Suppressor macrophage (primary cell): ENCODE measurements at places on chromosomes 12 and 14.

GRCh38 chr14:95695913-95696312 is 9.7 kb downstream of the TCL1B start:
- no peak for DNase-seq

- no peak for DNase-seq
These were observed 142.4 kb downstream of the PLCZ1 start for GRCh38 chr12:18595412-18595811.

DNA sequence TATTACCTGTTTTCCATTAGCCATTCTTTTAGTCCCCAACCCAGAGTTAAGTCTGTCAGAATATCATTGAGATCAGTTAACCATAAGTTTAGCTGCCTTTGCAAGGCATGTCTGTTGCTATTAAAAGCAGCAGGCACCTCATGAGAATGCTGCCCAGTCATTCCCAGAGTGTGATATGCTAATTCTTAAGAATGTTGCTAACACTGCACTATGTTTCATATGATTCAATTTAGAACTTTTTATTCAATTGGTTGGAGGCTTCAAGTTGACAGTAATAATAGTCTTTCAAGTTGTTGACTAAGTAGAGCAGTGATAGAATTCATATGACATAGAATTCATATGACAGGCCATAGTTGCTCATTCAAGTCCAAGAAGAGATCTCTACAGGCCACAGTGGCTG is 292.3 kb downstream of the FUT8 start:
- no peak for DNase-seq

DNA sequence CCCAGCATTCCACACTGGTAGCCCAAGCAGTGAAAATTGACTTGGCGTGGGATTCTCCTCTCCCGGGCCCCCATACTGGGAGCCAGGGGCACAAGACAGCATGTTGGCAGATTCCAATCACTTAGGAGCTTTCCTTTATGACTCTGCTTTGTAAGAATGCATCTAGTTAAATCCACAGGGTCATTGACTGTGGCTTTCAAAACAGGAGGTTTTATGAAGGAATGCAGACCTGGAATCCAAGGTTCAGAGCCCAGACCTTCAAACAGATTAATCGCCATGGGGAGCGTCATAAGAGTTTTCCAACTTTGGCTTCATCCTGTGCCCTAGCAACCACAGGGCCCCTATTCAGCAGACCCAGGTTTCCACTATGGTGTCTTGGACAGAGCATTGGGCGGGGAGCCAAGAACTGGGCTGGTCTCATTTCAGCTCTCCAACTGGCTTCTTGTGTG is 76.4 kb upstream of the RMST start:
- DNase-seq: no peak

DNA sequence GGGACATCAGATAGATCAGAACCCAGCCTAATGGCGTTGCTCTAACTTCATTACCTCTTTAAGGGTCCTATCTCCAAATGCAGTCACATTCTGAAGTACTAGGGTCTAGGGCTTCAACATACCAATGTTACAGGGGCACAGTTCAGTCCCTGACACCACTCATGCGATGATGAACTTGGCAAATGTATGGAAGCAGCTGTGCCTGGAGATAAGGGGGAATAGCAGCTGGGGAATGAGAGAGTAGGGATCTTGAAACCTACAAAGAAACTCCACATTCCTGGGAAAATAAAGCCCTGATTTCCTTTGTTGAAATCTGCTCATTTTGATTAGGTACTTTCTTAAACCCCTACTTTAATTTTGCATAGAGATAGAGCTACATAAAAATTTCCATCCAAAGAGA is 20.5 kb upstream of the TMCC3 start:
- DNase-seq: no peak

DNA sequence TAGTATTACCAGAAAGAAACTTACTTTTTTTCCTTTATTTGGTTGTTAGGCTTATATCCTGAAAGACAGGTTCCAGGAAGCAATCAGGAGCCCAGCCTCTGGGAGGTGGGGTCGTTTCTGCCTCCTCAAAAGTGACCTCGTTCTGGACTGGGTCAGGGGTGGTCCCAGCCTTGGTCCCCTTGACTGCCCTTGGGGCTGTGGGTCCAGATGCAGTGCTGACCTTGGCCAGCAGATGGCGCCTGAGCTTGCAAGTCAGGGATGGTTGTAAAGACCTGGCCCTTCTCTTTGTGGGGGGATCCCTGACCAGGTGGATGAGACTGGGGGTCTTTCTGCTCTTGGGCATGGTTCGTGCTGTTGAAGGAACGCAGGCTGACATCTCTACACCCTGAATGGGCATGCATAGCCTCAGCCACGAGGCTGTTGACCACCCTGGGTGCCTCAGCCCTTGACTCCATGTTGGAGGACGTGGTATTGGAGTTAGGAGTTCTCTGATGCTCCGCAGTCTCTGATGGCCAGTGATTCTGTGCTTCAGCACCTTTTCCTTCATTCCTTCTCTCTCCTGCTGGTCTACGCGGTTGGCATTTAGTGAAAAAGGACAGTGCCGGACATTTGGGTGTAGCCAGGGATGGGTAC is 62.4 kb downstream of the ADCK1 start:
- DNase-seq: peak; percentile 80

GRCh38 chr12:110841007-110841406 is 5.8 kb upstream of the CCDC63 start:
- no peak for DNase-seq

GRCh38 chr12:23533265-23533664 is 416.2 kb downstream of the SOX5 start:
- no peak for DNase-seq

DNA sequence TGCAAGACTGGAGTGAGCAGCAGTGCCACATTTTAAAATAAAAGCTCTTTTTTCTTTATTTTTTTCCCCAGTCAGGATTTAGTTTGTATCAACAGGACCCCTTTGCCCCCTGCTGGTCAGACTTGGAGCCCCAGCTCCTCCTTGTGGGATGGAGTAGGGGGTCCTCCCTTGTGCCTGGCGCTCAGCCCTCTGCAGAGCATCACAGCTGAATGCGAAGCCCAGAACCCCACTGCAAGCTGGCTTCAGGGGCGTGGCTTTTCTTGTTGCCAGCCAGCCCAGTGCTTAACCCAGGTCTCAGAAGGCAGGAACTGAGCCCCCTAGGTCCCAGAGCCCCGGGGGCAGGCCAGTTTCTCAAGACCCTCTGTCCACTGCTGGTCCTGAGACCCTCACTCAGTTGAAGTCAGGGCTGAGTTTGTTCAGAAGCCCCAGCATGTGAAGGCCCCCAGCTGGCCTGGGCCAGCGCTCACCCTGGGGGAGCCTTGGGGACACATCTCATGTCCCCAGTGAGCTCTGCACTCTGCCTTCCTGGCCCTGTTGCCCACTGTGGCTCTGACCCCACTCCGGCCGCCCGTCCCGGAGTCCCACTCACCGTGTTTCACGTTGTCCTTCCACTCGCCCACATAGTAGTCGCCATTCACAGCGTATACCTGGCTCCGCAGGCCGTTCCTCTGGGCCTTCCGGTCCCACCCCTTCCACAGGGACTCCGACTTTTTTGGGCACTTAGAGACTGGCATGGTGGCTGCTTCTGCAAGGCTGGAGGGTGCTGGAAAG is 519 bp downstream of the MORN3 start:
- peak; percentile 21 for DNase-seq

- peak; percentile 14 for DNase-seq
These were observed 211.1 kb upstream of the DAAM1 start for GRCh38 chr14:58977366-58977765.

DNA sequence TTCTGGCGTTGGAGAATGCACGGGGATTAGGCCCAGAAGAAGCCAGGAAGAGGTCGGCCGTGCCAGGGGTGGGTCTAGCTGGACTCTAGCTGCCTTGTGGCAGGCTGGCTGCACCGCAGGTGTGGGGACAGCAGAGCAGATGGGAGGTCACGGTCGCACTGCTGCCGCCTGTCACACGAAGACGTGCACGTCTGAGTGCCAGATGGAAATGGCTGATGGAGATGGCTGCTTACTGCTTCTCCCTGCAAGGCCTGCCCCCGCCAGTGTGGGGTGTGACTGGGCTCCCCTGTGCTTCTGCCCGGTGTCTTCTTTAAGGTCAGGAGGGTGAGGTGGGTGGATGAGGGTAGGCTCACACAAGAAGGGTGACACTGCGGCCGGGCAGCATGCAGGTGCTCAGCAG is 79.0 kb downstream of the MOK start:
- DNase-seq: no peak

DNA sequence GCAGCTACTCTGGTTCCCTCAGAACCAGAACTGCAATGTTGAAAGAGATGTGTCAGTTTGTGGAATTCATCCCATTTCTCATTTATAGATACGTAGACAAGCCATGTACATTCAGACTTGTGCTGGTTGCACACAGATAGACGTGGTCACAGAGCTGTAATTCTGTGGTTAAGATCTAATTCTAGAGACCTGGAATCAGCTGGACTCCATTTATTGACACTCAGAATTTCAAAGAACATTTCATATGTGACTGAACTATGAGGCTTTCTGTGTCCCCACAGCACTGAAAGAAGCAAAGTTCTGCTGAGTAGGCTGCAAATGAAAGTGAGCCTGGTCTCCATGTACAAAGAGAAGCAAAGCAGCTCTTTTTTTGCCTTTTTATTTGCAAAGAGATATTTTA is 220.2 kb upstream of the NAV3 start:
- DNase-seq: no peak

GRCh38 chr14:93655078-93655750 is 133.1 kb downstream of the PRIMA1 start:
- peak; percentile 84 for DNase-seq

DNA sequence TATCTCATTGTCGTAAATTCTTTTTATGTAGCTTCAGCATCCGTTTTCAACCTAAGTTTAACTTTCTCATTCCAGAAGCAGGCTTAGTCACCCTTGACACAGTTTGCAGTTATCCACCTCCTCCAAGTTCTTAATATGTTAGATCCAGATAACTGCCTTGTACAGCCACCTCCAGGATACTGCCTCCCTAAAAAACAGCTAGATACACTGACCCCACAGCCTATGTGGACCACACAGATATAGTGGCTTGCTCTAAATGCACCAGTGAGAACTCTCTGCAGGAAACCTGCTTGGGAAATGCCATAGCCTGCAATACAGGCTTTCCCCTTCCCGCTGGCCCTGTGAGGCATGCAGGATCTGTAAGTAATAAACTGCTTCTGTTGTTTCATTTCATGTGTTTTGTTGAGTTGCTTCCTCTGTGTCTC is 11.1 kb upstream of the RTL1 start:
- DNase-seq: no peak

DNA sequence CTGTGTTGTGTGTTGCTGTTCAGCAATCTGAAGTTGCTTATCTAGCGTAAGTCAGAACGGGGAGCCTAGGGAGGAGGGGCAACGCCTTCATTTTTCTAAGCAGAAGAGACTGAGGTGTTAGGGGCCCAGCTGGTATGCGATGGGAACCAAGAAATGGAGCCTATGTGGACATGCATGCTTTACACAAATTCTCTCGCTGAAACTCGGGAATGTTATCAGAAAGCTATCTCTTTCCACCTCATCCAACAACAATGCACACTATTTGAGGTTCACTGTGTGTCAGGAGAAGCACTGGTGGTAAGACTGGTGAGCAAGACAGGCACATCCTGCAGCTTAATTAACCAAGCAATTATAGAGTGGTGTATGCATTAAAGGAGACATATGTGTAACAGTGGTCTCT is 89.7 kb downstream of the NRXN3 start:
- DNase-seq: no peak

DNA sequence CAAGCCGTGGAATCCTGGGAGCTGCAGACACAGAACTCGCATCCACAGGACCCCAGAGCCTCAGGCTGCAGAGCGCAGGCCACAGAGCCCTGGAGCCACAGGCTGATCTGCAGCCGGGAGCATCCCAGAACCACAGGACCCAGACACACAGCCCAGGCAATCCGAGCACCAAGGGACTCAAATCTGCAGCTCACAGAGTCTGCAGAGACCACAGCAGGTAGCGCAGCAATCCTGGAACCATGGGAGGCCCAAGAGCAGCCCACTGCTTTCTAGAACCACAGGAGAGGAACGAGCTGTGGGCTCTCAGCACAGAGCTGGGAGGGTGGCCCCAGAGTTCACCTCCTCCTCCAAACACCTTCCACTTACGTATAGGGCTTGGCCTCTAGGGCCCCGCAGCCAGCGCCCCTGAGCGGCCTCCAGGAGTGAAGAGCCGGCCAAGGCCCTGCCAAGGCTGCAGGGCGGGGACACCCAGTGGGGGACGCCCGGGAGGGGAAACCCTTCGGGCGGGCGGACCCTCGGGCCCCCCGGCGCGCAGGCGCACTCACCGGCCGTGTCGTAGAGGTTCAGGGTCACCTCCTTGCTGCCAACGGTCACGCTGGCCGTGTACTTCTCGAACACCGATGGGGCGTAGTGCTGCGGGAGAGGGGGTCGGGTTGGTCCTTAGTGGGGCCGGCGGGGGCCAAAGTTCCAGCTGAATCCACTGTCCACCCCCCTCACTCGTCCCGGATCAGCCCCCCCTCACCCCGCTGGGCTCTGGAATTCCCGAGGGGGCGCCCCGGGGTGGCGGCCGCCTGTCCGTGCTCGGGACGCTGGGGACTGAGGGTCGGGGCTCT is 665 bp downstream of the RHOF start:
- DNase-seq: peak; percentile 38

- peak; percentile 51 for DNase-seq
These were observed 603 bp downstream of the PABPN1 start for GRCh38 chr14:23321572-23322547.

DNA sequence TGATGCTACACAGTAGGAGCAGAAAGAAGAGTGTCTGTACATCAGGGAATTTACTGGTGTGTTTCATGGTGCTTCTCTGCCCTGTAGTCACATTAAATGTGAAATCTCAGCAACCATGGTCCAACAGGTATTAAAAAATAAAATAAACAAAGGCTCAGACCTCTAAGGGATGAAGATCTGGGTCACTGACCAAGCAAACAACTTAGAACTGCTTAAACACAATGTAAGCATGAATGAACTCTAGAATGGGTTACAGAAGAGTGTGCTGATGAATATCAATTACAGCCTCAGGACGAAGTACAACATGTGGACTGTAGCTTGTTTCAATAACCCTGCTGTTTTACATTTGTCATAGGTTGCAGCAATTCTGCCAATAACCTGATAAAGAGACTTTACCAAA is 47.4 kb downstream of the SLC35F4 start:
- DNase-seq: no peak

- DNase-seq: no peak
These were observed 128.5 kb downstream of the WIF1 start for GRCh38 chr12:64992641-64993040.

DNA sequence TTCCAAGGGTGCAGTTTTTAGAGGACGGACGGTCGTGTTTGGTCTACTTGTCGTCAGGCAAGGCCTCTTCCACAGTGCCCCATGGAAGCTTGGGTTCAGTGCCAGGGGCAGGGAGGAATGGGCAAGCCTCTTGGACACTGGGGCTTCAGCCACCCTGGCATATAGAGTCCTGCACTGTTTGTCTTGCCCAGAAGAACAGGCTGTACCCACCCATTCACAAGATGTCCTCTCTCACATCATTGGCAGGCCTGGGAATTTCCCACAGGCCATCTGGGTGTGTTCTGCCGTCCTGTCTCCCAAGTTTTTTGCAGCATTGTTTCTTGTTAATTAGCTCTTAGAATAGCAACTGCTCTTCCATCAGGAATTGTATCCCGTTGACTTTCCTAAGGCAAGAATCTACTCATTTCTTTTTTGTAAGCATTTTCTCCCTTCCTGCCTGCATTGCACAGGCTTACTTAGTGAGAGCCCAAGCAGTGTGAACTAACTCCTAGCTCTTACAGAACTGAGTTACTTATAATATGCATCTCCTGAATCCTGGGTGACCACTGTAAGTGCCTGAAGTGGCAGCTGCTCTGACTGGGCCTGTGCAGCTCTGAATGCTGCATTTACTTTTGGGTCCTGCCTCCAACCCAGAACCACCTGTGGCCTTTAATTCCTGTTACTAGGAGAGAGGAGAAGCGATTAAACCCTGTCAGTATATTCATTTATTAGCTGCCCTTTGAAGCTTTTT is 149.4 kb upstream of the HIF1A start:
- DNase-seq: no peak

- no peak for DNase-seq
These were observed 62.6 kb upstream of the BICD1 start for GRCh38 chr12:32043928-32044549.
